CD8-positive, alpha-beta T cell (primary cell): ENCODE measurements at places on chromosomes 4 and X.
A peak's percentile ranks its signal among the peaks of the same experiment; 100 is the strongest.

DNA sequence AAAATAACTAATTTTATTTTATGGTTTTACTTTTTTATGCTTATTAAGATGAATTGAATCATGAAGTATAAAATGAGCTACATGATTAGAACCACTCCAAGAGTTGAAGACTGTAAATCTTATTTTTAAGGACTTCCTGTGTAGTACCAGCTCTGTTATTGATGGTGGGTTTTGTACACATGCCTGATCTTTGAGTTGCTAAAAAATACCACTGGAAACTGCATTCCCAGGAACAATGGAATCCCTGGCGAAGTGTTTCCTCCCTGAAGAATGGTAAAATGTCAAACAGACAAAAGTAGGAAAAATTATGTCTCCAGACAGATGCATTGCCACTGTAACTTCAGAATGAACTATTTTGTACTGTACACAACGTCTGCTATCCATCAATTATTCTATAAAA is 935.4 kb upstream of the TENM3 start:
- DNase-seq, result no peak

- DNase-seq, result no peak
Observed at GRCh38 chrX:133188631-133189030, 29.5 kb downstream of the TFDP3 start.

- no peak for DNase-seq
Observed at GRCh38 chr4:157898836-157899605, 273.8 kb downstream of the GASK1B start.

DNA sequence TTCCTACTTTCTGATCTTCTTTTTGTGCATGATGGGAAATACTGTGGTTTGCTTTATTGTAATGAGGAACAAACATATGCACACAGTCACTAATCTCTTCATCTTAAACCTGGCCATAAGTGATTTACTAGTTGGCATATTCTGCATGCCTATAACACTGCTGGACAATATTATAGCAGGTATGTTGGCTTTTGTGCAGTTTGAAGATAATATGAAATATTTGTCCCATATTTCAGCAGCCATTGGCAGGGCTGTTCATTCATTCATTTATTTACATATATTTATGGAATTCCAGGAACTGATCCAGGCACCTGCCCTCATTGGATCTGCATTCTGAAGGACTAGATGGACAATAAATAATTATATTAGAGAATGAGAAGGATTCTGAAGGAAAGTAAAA is 96.9 kb downstream of the NPFFR2 start:
- no peak for DNase-seq

GRCh38 chr4:186018261-186018660 is 50.7 kb upstream of the TLR3 start:
- no peak for DNase-seq

GRCh38 chr4:22099896-22100295 is 151.3 kb upstream of the KCNIP4 start:
- DNase-seq, result peak; percentile 6

DNA sequence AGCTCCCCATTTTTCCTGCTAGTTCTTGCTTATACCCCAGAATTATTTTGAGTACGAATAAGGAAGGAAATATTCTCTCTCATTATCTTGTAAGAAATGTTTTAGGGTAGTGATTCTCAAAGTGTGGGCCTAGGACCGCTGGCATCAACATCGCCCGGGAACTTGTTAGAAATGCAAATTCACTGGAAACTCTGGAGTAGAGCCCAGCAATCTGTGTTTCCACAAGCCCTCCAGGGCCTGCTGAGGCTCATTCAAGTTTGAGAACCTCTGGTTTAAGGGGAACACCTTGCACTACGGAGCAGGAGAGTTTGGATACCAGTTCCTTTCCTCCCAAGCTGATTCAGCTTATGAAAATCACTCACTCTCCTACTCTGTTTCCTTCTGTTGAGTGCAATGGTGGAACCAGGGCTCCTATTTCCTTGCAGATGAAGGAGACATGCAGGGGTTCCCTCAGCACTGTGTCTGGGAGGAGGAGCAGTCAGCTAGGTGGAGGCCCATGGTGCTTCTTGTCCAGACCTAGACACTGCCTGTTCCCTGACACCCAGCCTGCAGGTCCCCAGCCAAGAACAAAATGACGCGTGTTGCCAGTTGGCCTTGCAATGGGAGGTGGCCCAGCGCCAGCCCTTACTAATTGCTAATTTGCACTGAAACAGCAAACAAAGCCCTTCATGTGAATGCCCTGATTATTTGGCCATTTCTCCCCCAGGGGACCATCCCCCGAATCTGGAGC is 68.5 kb downstream of the CYTL1 start:
- no peak for DNase-seq
